SK-N-SH treated with all-trans-retinoic acid at 6 μM for 48 hours (cell line): ENCODE measurements at places on chromosomes 5 and 9.
A peak's percentile ranks its signal among the peaks of the same experiment; 100 is the strongest.

- ATAC-seq = no peak
Measured at GRCh38 chr9:125690679-125691078, 16.3 kb downstream of the MAPKAP1 start.

DNA sequence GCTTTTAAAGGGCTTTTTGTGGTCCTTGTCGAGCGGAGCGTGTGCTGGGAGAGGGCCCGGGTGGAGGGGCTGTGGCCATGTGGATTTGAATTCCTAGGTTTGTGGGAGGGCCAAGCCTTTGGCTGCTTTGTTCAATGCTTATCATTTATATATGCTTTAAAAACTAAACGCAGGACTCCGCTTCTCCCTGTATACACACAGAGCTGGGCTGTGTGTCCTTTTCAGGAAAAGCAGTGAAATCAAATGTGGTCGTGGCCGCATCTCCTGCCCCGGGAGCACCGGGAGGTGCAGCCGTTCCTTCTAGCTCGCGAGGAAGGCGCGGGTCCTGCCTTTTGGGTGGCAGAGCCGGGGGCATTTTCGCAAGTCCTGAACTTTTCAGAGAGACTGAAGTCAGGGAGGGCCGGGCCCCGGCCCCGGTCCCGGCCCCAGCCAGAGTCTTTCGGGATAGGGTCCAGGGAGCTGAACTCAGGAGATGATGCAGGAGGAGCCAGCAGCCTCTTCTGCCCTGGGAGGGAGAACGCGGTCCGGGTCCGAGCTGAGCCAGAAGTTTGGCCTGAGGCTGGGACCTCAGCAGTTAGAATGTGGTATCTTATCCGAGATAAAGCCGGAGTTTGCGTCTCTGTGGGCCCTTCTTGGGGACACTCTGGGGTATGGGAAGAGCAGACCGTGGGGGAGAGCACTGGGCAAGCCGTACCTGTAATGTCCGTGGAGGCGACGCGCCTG, 158.8 kb downstream of the C9orf152 start:
- peak; percentile 68 for ATAC-seq

- ATAC-seq = no peak
Measured at GRCh38 chr5:133356396-133356983, 255.9 kb downstream of the FSTL4 start.

DNA sequence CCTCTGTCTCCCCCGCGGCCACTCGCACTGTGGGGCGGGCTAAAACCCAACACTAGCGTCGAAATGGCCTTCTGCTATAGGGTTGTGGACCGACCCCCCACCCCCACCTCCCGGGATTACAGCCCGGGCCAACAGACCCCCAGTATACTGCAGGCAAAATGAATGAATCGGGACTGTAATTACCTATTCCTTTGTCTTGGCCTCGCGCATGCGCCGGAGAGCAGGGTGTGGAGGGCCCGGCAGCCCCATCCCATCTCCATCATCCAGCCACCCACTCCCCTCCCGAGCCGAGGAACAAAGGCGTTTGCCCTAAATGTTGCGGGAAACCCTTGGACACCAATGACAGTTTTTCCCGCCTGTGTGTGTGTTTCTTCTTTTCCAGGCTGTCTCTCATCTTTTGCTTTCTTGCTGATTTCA, 1.6 kb downstream of the BASP1 start:
- peak; percentile 23 for ATAC-seq
